ENCODE measurements at places on chromosomes 16 and 17.

DNA sequence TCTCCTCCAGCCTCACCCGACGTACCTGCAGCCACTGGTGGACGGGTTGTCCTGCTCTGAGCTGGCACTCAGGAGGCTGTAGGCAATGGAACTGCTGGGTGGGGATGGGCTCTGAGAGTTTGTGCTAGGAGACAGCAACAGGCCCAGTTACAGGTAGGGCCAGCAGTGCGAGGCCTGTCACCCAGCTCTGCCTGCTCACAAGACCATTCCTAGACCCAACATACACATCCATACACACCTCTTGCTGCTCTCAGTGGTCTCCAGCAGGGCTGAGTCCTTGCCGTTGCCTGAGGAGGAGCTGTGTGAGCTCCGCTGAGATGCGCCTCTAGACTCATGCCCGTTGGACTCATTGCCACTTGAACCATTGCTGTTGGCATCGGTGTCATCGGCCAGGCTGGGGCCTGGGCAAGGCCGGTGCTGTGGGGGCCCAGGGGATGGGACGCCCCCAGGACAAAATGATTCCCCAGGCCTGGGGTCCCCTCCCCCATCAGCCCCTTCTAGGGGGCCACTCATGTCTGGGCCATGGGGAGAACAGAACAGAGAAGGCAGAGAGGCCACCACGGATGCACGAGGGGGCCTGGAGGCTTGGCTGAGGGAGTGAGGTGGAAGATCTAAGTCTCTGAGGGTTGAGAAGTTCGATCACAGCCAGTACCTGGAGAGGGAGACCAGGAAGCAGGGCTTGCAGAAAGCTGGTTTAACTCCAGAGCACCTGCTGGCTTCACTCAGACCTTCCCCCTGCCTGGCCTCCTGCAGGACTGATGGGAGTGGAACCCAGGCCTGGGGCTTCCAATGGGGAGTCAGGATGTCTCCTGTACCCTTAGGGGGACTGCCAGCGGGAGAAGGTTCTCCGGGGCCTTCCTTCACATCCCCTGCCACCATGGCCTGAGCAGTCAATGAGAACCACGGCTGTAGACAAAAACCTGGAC is 1.7 kb downstream of the PER1 start:
- DNase-seq = no peak

- no peak for DNase-seq
Observed at GRCh38 chr16:56225017-56225742, 33.9 kb downstream of the GNAO1 start.

DNA sequence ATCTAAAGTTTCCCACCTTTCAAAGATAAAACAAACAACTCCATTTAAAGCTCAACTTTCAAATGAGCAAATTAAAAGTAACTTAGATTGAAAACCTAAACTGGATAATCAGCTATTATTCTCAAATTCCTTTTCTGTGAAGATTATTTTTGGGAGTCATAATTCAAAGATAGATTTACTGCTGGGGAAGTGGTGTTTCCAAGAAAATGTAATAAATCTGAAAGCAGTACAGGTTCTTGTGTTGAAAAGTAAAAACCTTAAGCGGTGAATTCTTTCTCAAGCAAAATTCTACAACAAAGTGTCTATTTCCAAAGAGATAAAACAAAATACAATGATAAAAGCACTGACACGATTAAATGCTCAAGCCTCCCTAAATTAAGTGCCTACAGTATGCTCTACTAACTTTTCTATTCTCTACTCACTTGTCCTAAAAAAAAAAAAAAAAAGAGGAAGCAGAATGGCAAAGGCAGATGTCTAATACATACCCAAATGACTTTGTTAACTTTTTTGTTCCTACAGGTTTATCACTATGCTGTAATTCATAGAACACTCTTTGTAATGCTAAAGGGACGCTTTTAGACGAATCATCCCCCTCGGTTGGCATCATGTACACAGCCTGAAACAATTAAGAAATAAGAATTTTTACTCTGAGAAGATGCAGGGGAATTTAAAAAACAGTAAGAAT is 34.5 kb downstream of the LITAFD start:
- DNase-seq = no peak

GRCh38 chr16:13093661-13094060 is 192.3 kb downstream of the SHISA9 start:
- DNase-seq = no peak

DNA sequence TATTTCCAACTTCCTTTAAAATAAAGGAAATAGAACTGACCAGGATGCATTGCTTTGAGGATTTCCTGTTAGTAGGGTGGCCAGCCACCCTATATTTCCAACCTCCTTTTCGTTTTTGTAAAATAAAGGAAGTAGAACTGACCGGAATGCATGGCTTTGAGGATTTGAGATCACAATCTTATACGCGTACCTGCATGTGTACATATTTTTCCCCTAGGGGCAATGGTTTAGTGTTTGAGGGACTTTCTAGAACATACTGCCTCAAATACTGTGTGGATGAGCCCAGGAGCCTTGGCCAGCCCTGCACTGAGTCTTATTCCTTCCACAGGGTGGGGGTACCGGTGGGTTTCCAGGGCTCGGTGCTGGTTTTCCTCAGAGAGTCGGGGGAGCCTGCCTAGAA is 25.6 kb downstream of the MAPK8IP3 start:
- DNase-seq = no peak

DNA sequence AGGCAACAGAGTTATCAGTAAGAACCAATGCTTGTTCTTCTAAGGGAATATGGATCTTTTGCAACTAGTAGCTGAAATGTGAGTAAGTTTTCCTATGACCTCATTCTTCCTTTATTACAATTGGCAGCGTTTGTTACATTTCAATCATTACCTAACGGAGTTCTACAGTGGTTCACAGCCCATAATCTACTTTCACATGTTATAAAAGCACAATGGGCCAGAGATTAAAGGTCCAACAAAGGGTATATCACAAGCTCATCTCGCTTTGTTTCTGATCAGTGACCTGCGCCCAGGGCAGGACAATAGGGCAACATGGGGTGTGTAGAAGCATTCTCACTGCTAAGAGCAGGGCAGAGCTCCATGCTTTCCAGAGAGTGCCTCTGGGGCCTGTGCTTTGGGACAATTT is 279.9 kb upstream of the DYNLRB2 start:
- no peak for DNase-seq

GRCh38 chr16:47156680-47157215 is 13.0 kb upstream of the NETO2 start:
- DNase-seq = no peak

DNA sequence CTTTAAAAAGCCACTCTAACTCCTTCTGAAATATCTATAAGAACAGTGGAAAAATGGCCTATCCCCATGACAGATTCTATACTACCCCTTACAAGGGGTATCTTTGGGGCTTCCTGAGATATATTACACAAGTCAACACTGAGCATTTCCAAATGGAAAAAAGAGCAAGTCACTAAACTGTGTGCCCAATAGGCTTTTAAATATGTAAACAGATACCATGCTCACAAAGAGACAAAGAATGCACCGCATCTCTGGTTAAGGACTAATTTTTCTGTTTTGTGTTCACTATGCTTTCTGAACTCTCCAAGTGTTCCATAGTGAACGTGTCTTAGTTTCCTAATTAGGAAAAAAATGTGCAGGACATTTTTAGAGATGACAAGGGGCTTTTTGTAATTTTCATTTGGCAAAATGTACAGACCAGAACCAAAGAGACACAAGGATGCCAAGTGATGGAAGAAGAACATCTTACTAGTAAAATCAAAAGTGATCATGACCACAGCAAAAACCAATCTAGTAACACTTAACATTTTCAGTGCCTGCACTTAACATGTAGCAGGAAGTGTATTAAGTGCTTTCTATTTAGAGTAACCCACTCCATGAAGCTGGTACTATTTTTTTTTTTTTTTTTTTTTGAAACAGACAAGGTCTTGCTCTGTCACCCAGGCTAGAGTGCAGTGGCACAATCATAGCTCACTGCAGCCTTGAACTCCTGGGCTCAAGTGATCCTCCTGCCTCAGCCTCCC is 21.5 kb downstream of the MYH11 start:
- DNase-seq = no peak

DNA sequence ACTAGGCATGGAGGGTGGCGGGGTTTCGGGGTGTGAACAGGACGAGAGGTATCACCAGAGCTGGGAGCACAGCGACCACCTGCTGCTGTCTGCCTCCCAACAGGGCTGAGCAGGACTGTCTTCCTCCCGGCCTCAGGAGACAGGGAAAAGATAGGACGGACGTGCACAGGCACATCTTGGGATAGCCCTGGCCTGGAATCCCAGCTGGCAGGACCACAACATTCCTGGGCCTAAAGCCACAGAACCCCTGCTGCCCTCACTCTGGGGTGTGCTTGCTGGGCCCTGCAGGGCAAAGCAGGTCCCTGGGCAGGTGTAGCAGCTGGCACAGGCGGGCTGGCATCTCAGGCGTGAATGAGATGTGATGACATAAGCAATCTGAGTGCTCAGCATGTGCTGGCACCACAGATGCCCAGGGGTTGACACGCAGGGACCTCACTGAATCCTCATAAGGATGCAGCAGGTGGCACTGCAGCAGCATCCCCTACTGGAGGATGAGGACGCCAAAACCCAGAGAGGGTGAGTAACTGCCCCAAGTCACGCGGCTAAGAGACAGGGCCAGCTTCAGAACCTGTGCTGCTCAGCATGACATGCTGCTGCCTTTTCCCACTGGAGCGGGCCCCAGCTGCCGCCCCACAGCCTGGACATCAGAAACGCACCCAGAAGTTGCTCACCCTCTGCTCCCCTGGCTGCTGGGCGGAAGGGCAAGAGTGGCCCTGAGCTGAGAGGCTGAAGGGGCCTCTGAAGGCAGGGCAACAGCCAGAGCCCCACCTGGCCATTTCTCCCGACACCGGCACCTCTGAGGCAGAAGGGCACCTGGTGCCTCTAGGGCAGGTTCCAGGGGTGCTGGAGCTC is 7.1 kb downstream of the CORO7 start:
- no peak for DNase-seq

- DNase-seq = no peak
Observed at GRCh38 chr17:45170931-45171337, 9.3 kb downstream of the HEXIM2 start.

GRCh38 chr17:68532826-68533225 is 20.6 kb downstream of the PRKAR1A start:
- DNase-seq = no peak

DNA sequence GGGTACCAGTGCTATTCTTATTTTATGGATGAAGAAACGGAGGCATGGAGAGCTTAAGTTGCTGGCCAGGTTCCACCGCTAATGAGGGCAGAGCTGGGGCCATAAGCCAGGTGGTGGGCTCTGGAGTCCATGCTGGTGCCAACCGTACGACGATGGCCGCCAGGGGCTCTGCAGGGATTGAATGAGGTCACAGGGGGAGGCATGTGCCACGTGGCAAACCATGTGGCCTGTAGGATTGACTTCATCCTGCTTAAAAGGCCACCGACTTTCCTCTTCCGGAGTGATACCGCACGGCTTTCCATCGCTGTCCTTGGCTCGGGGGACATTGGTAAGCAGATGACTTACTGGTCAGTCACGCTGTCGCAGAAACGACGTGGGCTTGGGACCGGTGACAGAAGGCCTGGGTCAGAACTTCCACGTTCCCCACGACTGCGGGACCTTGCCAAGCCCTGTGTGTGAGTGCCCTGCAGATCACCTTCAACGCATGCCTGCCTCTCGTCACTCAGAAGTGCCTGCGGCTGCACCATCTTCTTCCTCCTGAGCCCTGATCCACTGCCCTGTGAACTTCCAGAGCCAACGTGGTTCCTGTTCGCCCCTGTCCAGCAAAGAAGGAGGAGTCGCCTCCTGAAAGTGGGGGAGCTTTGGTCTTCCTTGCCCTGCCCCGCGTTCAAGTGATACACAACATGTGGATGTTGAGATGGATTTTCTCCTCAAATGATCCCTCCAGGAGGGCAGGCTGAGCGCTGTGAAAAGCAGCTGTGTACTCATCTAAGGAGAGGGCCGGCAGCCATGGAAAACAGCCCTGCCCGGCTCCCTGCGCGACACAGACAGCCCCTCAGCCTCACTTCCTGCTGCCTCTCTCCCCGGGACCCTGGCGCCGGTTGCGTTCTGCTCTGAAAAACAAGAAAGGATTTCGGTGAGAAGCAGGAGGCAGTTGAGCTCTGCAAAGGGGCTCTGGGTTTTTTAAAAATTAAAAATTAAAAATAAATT is 176.7 kb downstream of the C16orf95 start:
- no peak for DNase-seq

GRCh38 chr16:26396511-26397235 is 670.1 kb upstream of the C16orf82 start:
- DNase-seq = no peak

DNA sequence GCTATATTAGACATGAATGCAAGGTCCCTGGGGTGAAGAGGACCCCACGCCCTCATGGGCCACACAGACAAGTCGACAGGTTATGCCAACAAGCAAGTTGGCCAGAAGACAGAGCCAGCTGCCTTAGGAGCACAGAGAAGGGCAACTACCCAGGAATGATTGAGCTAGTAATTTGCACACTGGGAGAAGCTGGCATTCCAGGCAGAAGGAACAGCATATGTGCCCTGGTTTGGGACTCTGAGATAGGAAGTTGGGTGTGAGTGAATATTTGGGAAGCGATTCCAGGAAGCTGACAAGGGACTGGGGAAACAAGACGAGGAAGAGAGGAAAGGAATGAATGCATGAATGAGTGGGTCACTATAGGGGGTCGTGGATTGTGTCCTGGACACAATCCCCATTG is 203.7 kb upstream of the CDH5 start:
- no peak for DNase-seq

GRCh38 chr17:50107790-50108414 is 12.8 kb downstream of the PDK2 start:
- no peak for DNase-seq

DNA sequence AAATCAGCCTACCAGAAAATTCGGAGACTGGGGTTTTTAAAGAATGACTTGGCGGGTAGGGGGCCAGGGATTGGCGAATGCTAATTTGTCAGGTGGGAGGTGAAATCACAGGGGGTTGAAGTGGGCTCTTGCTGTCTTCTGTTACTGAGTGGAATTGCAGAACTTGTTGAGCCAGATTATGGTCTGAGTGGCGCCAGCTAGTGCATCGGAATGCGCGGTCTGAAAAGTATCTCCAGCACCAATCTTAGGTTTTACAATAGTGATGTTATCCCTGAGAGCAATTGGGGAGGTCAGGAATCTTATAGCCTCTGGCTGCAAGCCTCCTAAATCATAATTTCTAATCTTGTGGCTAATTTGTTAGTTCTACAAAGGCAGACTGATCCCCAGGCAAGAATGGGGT is 762 bp upstream of the RBL2 start:
- no peak for DNase-seq

Measured in stimulated activated CD4-positive, alpha-beta T cell treated with anti-CD3 and anti-CD28 coated beads, Interleukin-2, amount 100 ng/mL, for 4 hours (primary cell).